Activated T-cell treated with anti-CD3 and anti-CD28 coated beads for 4 hours (primary cell): ENCODE measurements at places on chromosomes 5 and 9.

GRCh38 chr9:126461029-126461428 is 134.4 kb downstream of the MVB12B start:
- DNase-seq, result no peak

DNA sequence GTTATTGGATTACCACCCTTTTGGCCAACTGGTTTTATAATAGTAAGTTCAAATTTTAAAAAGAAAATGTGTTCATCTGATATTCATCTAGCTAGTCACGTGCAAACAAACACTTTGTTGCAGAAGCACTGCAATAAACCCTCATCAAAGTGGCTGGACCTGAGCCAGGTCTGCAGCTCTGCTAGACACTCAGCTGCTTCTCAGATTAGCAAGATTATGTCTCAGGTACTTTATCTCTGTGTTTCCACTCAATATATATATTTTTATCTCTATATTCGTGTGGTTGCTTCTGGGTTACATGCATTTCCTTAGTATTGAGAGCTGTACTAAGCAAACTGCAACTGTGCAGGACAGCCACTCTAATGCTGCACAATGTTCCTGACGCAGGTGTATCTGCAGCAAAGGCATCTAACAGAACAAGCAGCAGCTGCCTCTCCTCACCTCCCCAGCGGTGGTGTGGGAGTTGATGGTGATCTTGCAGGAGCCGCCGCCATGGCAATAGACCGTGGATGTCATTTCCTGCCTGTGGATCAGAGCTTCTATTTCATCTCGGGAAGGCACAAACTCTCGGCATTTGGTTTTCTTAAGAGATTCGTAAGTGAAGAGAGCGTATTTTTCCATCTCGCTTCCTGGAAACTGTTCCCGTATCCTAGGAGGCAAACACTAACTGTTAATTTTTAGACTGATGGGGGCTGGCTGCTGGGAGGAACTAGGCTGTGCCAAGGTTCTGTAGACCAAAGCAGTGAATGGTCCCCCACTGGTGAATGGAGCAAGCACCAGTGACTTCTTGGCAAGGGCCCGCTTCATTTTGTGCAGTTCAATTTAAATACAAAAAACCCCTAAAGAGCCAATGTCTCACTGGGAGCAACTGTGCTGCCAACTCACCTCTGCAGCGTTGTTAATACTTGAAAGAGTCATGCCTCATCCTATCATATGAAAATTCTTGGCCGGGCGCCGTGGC is 56.7 kb upstream of the RETREG1 start:
- DNase-seq, result no peak

- no peak for DNase-seq
Observed at GRCh38 chr9:71844808-71845207, 66.2 kb downstream of the ABHD17B start.

DNA sequence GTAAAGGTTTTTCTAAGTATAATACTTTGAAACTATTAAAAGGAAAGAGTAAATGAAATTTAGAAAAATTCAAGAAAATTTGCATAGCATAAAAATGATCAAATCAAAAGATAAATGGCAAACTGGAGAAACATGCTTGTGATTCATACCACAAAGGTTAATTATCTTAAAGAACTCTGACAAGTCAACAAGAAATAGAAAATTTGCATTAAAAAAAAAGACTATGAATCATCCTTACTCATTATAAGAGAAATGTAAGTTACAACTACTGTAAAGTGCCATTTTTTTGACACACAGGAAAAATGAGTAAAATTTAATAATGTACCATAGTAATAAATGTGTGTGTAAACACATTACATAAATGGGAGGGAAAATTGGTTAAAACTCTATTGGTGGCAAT is 624.4 kb upstream of the C9orf72 start:
- DNase-seq, result no peak

GRCh38 chr5:5140479-5141338 is 579 bp downstream of the ADAMTS16 start:
- no peak for DNase-seq

- DNase-seq, result no peak
Observed at GRCh38 chr9:91502913-91503672, 79.5 kb upstream of the NFIL3 start.

- DNase-seq, result no peak
Observed at GRCh38 chr9:98778251-98778650, 18.1 kb downstream of the ANKS6 start.

- no peak for DNase-seq
Observed at GRCh38 chr9:76910861-76911260, 4.9 kb upstream of the PRUNE2 start.

DNA sequence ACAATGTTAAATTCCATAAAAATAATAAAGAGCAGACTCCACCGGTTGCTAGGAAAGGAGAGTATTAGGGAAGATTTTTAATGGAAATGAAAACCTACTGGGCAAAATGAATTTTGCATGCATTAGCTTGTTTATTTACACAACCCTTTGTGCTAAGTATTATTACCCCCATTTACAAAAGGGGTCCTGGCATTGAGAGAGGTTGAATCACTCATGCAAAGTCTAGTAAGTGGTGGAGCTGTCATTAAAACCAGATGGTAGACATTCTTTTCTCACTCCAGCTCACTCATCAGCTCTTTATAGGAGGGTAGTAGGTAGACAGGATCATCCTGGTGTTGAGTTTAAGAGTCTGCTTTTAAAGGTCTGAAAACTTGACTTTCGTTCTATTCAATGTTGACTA is 395.1 kb downstream of the PLK2 start:
- DNase-seq, result no peak

DNA sequence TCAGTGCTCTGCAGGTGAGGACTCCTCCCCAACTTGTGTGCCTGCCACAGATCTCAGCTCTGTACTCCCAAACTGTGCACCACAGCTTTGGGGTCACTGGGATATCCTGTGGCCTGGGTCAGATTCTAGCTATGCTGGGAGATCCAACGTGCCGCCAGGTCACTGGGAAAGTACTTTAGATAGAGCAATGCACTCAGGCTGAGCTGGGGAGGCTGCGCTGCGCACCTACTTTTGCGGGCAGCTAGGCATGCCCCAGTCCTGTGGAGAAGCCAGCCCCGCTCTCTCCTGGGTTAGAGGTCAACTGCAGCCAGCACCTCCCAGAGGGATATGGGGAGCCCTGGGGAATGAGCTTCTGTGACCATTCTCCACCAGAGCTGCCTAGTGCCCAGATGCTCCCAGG is 552.1 kb upstream of the CDH9 start:
- DNase-seq, result no peak

GRCh38 chr5:116736671-116737070 is 162.0 kb upstream of the SEMA6A start:
- no peak for DNase-seq

GRCh38 chr5:133797167-133797566 is 171.3 kb downstream of the C5orf15 start:
- no peak for DNase-seq

- DNase-seq, result no peak
Observed at GRCh38 chr5:18024542-18024941, 390.3 kb downstream of the TAF11L14 start.

DNA sequence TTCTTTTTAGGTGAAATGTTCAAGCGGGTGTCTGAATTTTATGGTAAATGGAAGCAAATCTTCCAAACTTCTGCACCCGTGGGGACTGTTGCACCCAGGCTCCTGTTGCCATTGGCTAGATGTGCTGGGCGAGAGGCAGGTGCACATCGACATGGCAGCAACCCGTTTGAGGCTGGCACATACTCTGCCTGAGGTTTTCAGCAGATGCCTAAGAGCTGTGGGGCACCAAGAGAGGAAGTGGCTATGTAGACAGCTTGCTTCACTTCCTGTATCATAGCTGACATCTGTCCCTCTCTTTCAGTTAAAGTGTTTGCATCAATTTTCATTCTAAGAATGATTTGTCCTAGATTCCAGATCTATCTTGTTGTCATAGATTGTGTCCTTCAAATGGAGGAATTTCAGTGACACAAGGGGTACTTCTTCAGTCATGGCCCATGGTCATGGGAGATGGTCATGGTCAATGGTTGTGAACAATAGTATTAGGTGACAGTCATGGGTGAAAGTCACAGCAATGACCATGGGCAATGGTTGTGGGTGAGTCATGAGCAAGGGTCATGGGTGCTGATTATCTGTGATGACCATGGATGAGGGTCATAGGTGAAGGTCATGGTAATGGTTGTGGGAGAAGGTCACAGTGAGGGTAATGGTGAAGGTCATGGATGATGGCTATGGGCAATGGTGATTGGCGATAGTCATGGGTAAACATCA is 115.1 kb upstream of the IRX4 start:
- no peak for DNase-seq

DNA sequence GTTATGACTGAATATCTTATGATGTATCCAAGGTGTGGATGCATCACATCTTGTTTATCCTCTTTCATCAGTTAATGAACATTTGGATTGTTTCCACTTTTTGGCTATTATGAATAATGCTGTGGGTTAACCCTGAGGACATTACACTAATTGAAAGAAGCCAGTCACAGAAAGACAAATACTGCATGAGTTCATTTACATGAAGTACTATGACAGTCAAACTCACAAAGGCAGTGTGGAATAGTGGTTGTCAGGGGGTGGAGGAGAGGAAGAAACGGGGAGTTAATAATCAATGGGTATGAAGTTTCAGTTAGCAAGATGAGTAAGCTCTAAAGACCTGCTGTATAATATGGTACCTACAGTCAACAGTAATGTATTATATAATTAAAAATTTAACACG is 409.4 kb upstream of the CTNND2 start:
- no peak for DNase-seq
